Esophagus squamous epithelium (tissue), 5 donors: ENCODE measurements at places on chromosomes 6 and 20. TPM values are rescaled to one million over a fixed set of nuclear protein-coding genes. Genes with fewer than 3 reads are reported as not detected.

DNA sequence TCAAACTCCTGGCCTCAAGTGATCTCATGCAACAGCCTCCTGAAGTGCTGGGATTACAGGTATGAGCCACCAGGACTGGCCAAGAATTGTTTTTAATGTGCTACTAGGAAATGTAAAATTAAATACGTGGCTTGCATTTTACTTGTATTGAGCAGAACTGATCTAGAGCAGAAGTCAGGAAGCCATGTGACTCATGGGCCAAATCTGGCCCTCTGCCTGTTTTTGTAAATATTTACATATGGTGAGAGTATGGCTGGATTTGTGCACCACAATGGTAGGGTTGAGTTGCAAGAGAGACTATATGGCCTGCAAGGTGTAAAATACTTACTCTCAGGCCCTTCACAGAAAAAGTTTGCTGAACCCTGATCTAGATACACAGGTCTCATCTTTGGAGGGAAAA, 75.8 kb downstream of the LAMP5 start:
- DNase-seq: no peak

DNA sequence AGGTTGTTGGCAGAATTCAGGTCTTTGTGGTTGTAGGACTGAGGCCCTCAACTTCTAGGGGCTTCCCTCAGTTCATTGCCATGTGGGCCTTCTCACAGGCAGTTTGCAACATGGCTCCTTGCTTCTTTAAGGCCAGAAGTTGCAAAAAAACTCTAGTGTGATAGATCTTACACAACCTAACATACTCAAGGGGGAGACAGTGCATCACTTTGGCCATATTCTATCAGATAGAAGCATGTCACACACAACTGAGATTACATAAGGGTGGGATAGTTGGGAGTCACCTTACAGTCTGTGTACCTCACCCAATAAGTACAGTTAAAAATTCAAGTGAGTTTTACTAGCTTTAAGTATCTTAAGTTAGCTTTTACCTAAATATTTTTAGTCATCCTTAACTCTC, 1.6 kb downstream of the SIRPD start:
- DNase-seq: no peak

The OR2B6 gene
- total RNA-seq: not detected

- DNase-seq: no peak
Measured at GRCh38 chr20:41364236-41364855, 2.3 kb downstream of the EMILIN3 start.

The ECI2 gene
- total RNA-seq: 12.7 TPM

DNA sequence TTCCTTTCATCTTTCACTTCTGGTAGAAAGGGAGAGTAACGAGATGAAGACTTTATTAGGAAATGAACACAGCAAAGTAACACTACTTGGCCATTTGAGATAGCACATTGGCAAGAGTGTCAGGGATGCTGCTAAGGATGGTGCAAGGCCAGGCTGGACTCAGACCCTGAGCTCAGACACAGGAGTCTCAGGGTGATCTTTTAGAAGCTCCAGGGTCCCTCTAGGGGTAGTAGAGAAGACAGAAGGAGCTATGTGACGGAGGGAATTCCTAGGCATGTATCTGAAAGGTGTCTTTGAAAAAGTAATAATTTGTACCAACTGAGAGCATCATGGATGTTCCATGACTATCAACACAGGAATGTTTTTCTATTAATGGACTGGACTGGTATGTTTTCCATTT, 436.5 kb downstream of the DHX35 start:
- no peak for DNase-seq

DNA sequence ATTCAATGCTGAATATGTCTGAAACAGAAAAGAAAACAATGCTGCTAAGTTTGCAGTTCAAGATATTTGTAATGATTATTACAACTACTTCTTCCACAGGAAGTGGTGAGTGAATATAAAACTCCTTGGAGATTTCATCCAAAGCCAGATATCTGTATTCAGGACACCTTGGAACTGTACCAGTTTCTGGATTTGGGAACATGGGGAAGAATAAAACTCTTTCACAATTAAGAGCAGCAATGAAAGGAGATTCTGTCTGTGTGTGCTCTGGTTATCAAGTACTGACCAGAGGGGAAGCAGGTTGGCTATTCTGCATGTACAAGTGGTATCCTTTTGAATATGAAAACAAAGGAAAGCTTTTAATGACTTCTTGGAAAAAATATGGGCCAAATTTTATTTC, 21.1 kb downstream of the ELOVL2 start:
- DNase-seq: no peak

DNA sequence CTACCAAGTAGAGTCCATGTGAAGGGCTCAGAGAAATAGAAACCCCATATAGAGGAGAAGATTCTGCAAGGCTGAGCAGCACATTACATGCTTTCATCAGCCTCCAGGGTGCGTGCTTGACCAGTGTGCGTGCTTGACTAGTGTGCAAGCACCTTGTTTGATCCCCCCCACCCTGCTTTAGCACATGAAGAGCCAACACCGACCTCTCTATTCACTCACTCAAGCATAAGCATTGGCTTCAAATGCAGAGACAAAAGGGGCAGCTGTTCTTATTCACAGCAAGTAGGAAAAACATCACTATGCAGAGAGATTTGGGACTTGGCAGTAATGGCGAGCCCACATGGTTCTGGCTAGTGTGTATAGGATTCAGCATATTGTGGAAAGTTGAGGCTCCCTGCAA, 278.7 kb upstream of the RNF217 start:
- DNase-seq: no peak

The TMEM244 gene
- total RNA-seq: not detected

DNA sequence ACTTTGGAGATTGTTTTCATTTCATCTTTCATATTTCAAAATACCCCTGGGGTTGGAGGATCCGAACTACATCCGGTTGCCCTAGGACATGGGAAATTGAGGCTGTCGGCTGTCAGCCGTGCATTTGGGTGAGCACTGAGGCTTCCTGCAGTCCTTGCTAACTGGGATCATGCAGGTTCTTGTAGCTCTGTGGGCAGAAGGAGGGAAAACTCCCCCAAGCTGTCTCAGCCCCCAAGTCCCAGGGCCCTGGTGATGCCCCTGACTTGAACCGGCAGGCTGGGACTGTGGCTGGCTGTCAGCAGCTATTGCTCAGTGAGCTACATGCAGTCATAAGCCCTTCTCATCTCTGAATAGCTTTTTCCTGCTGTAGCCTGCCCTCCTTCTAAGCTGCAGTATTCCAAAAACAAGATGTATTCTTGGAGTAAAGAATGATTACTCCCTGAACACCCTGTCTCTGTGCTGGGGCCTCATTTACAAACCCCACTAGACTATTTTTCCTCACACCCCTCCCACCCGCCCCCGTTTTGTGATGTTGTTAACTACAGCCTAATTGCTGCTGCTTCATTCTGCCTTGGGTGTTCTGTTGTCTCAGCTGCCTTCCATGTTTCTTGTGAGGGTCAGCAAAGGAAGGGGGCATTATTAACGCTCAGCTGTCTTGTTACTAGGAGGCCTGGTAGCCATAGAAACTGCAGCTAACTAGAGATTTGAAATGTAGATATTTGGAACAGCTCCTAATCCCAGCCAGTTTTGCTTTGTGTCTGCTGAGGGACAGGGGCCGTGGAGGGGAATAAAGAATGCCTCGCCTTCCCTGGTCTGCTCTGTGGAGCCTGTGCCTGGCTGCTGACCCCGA, 18.1 kb downstream of the MTRES1 start:
- no peak for DNase-seq

The C20orf144 gene
- total RNA-seq: not detected

The ARMH2 gene
- total RNA-seq: not detected

The CALHM5 gene
- total RNA-seq: 0.04 TPM

GRCh38 chr6:33652002-33652401, 30.9 kb downstream of the ITPR3 start:
- DNase-seq: no peak

The ZBTB24 gene
- total RNA-seq: 5.8 TPM

The HLA-DPB1 gene
- total RNA-seq: 96.9 TPM

DNA sequence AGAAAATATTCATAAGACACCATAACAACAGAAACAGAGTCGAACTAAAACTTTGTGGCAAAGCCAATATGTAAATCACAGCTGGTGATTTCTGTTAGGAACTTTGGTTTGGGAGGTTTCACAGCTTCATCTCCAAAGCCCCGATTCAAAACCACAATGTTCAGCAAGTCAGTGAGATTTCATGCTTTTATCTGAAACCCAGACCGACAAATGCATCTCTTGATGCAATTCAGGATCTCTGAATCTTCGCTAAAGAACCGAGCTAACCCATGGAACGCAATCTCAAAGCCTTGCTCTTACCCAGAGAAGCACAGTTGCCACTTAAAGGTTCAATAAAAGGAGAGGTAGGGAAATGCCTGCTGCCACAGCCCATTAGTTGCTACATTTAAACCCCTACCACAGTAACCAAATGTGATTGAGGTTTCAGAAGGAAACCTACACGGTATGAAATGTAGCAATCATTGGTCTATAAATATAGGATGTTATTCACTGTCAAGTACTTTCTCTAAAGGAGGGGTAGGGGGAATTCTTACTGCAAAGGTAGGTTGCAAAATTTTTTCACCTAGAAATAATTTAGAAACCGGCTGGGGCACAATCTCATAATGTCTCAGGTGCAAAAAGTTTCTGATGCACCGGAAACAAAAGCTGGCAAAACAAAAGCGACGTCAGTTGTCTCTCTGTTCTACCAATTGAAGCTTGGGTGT, 381.0 kb upstream of the ARID1B start:
- no peak for DNase-seq

The TOX2 gene
- total RNA-seq: 0.99 TPM

The CST4 gene
- not detected for total RNA-seq

DNA sequence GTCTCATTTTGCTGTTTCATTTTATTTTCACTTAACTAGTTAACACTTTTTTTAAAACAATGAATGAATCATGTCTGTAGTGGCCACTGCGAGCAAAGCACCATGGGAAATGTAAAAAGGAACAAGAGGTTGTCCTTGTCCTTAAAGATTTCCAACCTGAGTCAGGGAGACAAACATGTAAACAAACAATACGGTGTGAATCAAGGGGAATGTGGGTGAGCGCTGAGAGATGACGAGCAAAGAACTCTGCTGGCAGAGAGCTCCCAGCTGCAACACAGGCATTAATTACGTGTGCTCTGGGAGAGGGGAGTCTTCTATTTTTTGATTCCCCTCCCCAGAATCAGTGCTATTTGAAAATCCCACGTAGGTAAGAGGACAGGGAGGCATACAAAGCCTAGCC, 84.3 kb downstream of the ATXN1 start:
- no peak for DNase-seq

The SMPDL3A gene
- 16.1 TPM for total RNA-seq

DNA sequence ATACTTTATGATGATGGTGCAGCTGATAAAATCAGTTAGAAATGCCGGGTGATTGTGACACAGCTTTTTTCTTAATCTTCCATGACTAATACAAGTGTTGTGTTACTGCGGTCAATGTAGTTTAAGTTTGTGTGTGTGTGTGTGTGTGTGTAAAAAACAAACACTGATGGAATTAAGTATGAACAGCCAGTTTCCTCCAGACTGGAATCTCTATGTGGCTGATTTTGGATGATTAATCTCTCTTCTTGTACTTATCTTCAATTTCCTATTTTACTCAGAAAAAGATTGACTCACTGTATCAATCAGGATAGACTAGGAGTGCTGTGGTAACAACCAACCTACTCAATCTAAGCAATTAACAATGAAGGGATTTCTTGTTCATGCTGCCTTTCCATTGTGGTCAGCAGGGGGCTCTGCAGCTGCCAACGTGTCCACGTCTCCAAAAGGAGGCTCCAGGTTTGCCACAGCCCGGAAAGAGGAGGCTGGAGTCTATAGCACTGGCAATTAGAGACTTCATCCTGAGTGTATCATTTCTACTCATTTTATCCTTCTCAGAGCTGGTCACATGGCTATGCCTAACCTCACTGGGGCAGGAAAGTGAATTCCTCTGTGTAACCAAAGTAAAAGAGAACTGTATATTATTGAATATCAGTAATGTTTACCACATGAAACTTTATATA, 107.7 kb downstream of the CD109 start:
- DNase-seq: no peak

The ZNF391 gene
- 0.53 TPM for total RNA-seq

DNA sequence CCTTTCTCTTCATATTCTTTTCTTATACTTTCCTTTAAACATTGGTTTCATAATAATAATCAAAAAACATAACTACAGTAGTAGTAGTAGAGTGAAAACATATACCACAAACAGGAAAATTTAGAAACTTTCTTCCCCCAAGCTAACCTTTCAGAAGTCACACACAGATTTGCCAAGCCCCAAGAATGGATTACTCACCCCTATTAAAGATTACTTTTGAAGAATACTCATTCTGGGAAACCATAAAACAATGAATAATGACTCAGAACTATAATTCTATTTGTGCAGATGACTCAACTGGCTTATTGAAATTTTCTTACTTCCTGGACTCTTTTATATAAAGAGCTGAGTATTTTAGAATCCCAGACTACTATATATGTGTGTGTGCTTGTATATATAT, 119.4 kb upstream of the GJE1 start:
- DNase-seq: no peak

GRCh38 chr6:128516514-128516898, 3.9 kb downstream of the PTPRK start:
- no peak for DNase-seq

GRCh38 chr6:133502441-133503335, 261.5 kb downstream of the EYA4 start:
- no peak for DNase-seq
